Activated T-cell treated with anti-CD3 and anti-CD28 coated beads for 48 hours (primary cell): ENCODE measurements at places on chromosomes 13 and 19.

DNA sequence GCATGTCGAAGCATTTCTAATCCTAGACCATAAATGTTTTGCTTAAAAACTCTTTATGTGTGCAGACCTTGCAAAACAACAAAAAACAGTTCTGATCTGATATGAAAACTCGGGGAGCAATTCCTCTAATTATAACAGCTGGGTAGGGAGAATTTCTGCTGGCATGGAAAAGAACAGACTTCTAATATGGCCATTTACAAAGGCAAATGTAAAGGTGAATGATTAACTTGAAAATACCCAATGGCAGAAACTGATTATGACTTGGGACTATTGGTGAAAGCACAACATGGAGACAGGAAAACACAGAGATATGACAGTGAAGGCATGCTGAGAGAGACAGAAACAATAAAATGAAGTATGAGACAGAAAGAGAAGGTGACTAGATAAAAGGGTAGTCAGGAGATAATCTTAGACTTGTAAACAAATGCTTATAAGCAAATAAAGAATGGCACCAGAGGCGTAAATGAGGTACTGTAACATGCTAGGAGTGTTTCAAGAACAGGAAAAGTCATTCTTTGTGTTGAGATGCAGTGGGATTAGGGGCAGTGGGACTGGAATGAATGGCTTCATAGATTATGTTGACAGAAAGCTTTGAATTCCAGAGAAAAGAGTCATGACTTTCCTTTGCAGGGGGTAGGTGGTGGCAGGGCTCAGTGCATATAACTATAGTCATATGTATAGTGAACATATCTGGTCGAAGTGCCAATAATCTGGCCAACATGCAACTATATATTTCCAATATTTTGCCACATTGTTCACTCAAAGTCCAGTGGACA, 393.0 kb downstream of the ITGBL1 start:
- no peak for DNase-seq

- no peak for DNase-seq
Measured at GRCh38 chr19:50242581-50242980, 39.2 kb downstream of the MYH14 start.

- DNase-seq = no peak
Measured at GRCh38 chr13:26458196-26458749, 99.2 kb upstream of the WASF3 start.

GRCh38 chr13:77502104-77502720, 33.3 kb upstream of the SCEL start:
- no peak for DNase-seq

DNA sequence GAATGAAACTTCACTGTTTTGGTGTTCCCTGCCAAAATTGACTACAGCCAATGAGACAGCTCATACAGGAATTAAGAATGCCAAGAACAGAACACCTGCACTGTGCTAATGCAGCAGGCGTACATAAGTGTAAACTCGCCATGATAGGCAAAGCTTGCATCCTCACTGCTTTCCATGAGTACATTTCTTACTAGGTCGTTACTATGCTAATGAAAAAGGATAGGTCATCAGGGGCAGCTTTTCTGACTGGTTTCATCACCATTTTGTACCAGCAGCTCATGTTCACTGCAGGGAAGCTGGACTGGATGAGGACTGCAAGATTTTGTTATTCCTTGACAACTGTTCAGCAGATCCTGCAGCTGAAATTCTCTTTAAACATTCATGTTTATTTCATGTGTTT, 1383.8 kb downstream of the EFNB2 start:
- no peak for DNase-seq

DNA sequence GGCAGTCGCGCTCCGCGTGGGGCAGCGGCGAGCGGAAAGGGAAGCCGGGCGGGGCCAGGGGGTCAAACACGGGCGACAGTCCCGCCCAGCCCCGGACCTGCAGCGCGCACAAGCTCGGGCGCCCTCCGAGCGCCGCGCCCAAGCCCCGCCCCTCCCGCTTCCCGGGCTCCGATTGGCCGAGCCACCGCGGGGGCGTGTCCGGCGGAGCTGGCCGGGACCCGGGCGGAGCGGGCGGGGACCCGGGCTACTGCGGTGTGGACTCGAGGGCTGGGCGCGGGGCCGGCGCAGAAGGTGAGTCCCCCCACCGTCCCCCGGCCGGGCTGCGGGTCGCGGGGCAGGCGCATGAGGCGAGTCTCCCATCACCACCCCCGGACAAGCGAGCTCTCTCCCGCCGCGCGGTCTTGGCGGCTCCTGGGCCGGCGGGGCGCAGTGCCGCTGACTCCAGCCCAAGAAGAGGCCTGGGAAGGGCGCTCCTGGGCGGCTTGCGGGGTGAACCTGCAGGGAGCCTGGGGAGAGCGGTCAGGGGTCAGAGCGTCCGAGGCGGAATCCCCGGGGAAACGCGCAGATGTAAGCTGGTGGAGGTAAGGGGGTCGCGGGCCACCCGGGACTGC, at the start of gene PLEKHF1:
Gene PLEKHF1, plus strand, starts transcription at position 247 of the 611 bp plus-strand sequence. CDS start 8,379 bp downstream, outside the sequence.
- DNase-seq = peak; percentile 90

- no peak for DNase-seq
Measured at GRCh38 chr19:51573331-51573730, 2.2 kb downstream of the ZNF175 start.

GRCh38 chr13:97174638-97175037, 47.5 kb upstream of the MBNL2 start:
- no peak for DNase-seq

DNA sequence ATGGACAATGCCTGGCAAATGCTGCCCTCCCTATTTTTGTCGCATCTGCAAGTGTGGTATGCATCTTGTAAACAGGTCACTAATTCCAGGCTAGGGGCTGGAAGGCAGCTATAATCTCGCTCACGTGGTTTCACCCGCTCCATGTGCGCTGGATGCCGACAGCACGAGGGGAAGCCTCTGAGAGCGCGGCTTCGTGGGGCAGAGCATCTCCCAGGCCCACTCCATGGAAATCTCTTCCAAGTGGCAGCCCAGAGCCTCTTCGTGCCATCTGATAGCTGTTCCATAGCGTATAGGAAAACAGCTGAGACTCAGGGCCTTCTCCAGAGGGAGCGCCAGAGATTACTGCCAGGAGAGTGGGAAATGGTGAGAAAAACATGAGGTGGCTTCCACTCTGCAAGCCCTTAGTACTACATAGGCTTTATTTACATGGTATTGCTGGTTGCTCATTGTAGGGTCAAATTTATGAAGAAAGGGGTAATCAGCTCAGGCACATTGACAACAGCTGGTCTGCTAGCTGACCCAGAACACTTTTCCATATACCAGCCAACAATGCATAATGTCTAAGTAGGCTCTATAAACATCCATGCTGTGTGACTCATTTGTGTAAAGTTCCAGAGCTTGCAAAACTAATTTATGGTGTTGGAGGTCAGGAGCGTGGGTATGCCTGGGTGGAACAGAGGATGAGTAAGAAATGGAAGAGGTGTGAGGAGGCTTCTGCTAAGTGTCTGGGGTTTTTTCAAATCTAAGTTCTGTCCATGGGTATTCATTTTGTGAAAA, 165.2 kb downstream of the SHISA2 start:
- DNase-seq = no peak

- no peak for DNase-seq
Measured at GRCh38 chr13:42345367-42345766, 73.4 kb downstream of the AKAP11 start.

GRCh38 chr13:42170029-42170428, 101.9 kb upstream of the AKAP11 start:
- DNase-seq = no peak
